Breast epithelium (tissue), 4 donors: ENCODE measurements at places on chromosomes 5 and 9.

DNA sequence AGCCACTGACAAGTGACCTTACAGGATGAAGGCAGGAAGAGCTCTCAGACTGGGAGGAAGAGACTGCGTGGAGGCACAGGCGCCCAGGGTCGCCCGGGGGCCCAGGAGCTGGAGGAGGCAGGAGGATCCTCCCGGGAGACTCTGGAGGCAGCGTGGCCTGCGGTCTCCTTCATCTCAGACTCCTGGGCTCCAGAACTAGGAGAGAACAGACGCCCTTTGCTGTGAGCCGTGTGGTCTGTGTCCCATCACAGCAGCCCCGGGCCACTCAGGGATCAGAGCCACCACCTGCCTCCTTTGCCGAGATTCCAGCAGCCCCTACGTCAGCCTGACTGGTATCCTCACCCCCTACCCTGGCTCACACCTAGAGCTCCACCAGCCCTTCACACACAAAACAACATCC is 45.2 kb downstream of the SLC12A7 start:
- no peak overlapping the region for H3K27ac ChIP-seq
- H3K36me3 ChIP-seq = peaks cover 8% of the 10 kb centered on the region
- H3K4me1 ChIP-seq = no peaks in the 10 kb centered on the region
- H3K4me3 ChIP-seq = no peak overlapping the region

DNA sequence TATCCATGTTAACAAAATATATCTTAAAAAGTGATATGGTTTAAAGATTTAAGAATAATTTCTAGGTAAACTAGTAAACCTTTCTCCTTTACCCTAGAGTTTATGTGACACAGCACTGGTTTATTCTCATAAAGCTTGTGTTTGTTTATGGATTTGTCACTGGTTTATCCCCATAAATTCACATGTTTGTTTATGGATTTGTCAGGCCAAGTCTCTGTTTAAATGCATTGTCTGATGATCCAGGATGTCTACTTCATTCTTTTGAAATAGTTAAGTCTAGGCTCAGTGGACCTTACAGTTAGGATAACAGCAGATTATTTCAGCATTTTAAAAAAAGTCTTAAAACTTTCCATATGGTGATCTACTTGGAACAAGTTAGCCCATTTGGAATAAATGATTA is 334.0 kb downstream of the ARRDC3 start:
- H3K27ac ChIP-seq = no peak overlapping the region
- H3K4me3 ChIP-seq = no peak overlapping the region
- no peak for DNase-seq
- no peaks in the 10 kb centered on the region for H3K27me3 ChIP-seq

- no peak overlapping the region for H3K4me3 ChIP-seq
- no peaks in the 10 kb centered on the region for H3K27me3 ChIP-seq
- peak overlapping the region; percentile 92 for H3K27ac ChIP-seq
- H3K4me1 ChIP-seq = peaks cover 7% of the 10 kb centered on the region
- DNase-seq = no peak
These were observed 77.1 kb upstream of the STXBP1 start for GRCh38 chr9:127534931-127535330.

DNA sequence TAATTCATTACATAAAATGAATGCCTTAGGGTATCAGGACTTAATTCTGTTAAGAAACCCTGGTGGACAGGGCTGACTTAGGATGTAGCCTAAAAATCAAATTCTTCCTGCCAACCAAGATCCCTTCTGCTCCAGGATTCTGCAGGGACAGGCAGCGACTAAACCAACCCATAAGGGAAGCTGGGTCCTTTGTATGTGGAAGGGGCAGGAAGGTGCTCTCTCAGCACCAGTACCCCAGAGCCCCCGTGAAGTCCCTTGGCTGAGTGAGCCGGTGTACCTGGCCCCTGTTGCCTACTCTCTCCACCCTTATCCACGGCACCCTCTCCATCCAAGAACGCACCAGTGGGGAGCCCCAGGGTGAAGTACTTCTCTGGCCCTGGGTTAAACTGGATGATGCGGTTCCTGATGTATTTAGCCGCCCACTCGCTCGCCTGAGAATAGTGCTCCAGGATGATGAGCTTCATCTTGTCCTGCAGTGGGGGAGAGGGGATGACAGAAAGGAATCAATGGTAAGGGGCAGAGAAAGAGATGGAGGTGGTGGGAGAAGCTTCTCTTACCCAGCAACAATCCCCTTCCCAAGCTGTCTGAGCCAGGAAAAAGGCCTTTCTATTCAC is 1.1 kb downstream of the GNPDA1 start:
- H3K27me3 ChIP-seq = no peaks in the 10 kb centered on the region
- peak overlapping the region; percentile 92 for H3K27ac ChIP-seq
- DNase-seq = no peak
- peak overlapping the region; percentile 77 for H3K4me3 ChIP-seq
- H3K36me3 ChIP-seq = no peaks in the 10 kb centered on the region

DNA sequence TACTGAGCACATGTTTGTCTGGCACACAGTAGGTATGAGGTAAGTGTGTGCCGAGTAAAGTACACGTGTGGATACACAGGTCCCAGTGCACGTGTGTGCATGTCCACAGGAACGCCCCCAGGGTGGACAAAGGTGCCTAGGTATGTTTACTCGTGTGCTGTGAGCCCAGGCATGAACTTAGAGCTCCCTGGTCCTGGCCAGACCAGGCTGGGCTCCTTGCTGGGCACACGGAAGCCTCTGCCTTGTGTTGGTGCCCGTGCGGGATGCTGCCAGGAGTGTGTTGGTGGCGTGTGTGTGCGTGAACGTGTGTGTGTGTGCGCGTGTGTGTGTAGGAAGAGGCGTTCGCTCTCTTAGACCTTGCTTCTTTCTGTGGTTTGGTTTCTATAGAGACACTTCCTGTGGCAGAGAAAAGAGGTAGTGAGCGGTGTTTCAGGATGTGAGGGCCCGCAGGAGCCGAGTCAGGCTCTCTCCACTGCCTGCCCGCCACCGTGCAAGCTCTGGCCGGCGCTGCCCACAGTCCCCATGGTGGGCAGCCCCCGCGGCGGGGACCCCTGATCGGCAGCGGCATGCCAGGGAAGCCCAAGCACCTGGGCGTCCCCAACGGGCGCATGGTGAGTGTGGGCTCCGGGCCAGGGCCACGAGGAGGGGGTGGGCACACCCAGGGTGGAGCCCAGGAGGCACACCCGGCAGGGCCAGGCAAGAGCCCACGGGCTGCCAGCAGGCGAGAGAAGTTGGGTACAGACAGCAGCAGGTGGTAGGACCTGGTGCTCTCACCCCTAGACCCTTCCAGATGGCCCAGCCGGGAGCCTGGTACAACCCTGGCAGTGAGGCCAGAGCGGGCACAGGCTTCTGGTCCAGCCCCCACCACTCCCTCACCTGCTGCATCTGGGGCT is at the start of gene RGS14:
RGS14 (plus strand) TSS at position 466 of the 893 bp plus-strand sequence; CDS start at position 567, 101 bp downstream.
- no peaks in the 10 kb centered on the region for H3K36me3 ChIP-seq
- peak within 1 kb of the TSS; percentile 77 for H3K27ac ChIP-seq
- H3K27me3 ChIP-seq = no peaks in the 10 kb centered on the region
- H3K4me3 ChIP-seq = peak within 1 kb of the TSS; percentile 71
- H3K4me1 ChIP-seq = peaks cover 10% of the 10 kb centered on the region

GRCh38 chr5:160702311-160702803 is 149.7 kb downstream of the ATP10B start:
- no peaks in the 10 kb centered on the region for H3K4me1 ChIP-seq
- H3K27me3 ChIP-seq = no peaks in the 10 kb centered on the region
- H3K36me3 ChIP-seq = no peaks in the 10 kb centered on the region
- no peak overlapping the region for H3K27ac ChIP-seq

DNA sequence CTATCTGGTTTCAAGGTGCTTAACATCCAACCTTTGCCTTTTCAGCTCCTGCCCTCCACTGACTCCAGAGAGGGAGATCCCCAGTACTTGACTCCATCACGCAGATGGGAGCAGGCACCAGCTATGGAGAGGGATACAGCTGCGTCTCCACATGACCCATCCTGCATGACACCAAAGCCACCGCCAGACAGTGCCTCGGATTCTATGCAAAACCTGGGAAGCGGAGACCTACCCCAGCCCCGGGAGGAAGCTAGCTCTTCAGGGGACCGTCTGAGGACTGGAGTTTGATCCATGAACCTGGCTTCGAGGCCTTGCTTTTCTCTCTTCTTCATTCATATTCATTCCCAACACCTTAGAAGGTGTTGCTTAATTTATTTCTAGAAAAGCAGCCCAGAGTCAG is 24.8 kb downstream of the HRH2 start:
- no peak overlapping the region for H3K4me3 ChIP-seq
- H3K4me1 ChIP-seq = no peaks in the 10 kb centered on the region
- no peaks in the 10 kb centered on the region for H3K36me3 ChIP-seq
- no peaks in the 10 kb centered on the region for H3K27me3 ChIP-seq

- no peak for DNase-seq
- no peak overlapping the region for H3K27ac ChIP-seq
- H3K36me3 ChIP-seq = no peaks in the 10 kb centered on the region
- H3K27me3 ChIP-seq = no peaks in the 10 kb centered on the region
These were observed 67.8 kb upstream of the KLF4 start for GRCh38 chr9:107557236-107557990.

DNA sequence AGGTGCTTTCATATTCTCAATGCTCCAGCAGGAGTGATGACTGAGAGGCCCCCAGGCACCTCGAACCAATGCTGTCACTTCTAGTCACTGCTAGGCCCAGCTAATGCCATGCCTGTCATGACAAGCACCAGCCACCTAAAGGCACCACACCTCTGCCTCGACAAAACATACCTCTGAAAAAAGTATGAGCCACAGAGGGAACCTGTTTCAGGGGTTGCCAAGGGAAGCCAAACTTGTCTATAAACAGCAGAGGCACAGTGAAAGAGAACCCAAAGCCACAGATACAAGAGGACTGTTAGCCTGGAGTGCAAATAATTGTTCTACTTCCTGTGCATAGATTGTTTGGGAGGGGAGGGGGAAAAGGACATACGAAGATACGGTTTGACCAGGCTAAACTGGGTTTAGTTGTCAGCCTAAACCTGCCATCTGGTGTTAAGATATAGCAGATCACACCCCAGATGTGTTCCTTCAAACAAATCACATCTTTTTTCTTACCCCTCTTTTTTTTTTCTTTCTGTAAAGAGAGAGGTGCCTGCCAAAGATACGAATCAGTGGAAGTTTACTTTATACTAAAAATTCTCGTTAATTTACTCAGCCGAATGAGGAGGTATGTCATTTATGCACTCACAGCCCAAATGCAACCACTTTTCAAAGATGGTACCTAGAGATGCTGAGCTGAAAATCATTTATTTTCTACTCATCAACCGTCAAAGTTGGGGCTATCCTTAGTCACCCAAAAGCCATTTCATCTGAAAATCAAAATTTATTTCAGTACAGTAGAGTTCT is 45.7 kb downstream of the BNC2 start:
- no peak overlapping the region for H3K4me3 ChIP-seq
- no peaks in the 10 kb centered on the region for H3K27me3 ChIP-seq
- peak overlapping the region; percentile 40 for H3K27ac ChIP-seq
- no peaks in the 10 kb centered on the region for H3K4me1 ChIP-seq
- no peaks in the 10 kb centered on the region for H3K36me3 ChIP-seq

DNA sequence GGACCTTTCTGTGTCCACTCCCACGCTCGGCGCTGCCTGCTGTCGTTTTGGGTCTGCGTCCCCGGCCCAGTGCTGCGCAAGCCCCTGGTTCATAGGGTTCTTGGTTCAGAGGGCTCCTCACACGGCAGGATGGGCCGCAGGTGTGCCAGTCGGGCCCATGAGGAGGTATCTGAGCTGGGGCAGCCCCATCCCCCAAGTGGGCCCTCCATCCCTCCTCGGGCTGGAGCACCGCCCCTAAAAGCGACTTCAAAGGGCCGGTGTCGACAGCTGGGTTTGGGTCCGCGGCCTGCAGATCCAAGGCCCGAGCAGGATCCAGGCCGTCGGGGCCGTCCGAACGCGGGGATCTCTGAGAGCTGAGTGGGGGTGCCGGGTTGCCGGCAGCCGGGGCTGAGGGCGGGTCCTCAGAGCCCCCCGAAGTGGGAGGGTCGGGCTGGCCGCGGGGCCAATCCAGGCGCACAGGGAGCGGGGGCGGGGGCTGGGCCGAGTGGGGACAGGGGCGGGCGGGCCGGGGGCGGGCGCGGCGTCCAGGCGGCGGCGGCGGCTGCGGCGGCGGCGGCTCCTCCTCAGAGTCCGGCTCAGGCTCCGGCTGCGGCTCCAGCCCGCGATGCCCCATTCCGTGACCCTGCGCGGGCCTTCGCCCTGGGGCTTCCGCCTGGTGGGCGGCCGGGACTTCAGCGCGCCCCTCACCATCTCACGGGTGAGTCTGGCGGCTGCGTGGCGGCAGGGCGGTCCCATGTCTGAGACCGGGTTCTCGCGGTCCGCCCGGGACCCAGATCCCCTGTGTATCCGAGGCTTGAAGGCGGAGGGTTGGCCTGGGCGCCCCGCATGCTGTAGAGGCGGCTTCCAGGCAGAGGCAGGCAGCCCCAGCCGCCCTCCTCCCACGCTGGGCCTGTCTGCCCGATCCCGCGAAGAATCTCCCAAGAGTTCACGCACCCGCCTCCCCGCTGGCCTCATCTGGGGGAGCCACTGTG is at the start of gene PDLIM4:
PDLIM4 (plus strand) TSS at position 566 of the 971 bp plus-strand sequence; CDS start at position 605, 39 bp downstream.
- peaks cover 16% of the 10 kb centered on the region for H3K4me1 ChIP-seq
- no peak for DNase-seq
- no peaks in the 10 kb centered on the region for H3K36me3 ChIP-seq

GRCh38 chr9:99294850-99295461 is 72.9 kb downstream of the SEC61B start:
- H3K4me3 ChIP-seq = no peak overlapping the region
- no peak overlapping the region for H3K27ac ChIP-seq
- DNase-seq = no peak
- no peaks in the 10 kb centered on the region for H3K4me1 ChIP-seq
- no peaks in the 10 kb centered on the region for H3K27me3 ChIP-seq

DNA sequence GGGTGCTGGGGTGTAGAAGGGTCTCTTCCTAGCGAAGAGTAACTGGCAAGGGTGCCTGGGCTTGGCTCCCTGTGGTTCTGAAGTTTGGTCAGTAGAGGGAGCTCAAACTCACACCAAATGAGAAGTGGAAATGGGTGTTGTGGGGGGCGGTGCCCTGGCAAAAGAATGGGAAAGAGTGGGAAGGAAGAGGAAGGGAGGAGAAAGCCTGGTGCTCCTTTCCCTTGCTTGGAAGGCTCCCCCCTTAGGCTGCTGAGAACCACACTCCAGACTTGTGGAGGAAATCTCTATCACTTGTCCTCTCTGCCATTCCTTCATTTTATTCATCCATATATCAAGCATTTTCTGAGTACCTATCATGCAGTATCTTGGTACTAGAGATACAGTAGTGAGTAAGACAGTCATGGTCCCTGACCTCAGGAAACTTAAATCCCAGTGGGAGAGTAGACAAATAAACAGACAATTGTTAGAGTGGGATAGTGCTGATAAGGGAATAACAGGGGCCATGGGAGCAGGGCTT is 13.0 kb downstream of the SLC4A9 start:
- H3K4me1 ChIP-seq = no peaks in the 10 kb centered on the region
- no peak overlapping the region for H3K4me3 ChIP-seq
- DNase-seq = peak; percentile 35
- no peaks in the 10 kb centered on the region for H3K36me3 ChIP-seq
